ENCODE measurements at places on chromosomes 2 and 18.
A peak's percentile ranks its signal among the peaks of the same experiment; 100 is the strongest.

GRCh38 chr2:208006833-208007232, 18.5 kb downstream of the PLEKHM3 start:
- DNase-seq, result no peak

- no peak for DNase-seq
Measured at GRCh38 chr2:43175876-43176275, 50.5 kb downstream of the ZFP36L2 start.

DNA sequence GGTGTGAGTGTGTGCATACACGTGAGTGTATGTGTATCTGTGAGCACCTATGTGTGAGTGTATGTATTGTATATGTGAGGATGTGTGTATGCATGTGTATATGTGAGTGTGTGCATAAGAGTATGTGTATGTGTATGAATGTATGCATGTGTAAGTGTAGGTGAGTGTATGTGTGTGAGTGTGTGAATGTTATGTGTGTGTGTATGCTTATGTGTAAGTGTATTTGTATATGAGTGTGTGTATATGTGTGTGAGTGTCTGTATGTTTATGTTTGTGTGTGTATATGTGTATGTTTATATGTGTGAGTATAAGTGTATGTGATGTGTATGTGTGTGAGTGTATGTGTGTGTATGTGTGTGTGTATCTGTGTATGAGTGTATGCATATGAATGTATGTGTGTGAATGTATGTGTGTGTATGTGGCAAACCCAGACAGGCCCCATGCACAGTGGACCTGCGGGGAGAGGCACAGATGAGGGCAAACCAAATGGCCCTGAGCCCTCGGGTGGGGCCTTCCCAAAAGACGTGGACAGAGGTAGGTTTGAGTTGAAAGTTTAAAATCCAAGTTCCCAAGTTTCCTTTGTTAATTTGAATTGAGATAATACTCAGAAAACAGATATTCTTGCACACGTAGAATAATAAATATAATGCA, 51.5 kb downstream of the EDAR start:
- DNase-seq, result no peak

DNA sequence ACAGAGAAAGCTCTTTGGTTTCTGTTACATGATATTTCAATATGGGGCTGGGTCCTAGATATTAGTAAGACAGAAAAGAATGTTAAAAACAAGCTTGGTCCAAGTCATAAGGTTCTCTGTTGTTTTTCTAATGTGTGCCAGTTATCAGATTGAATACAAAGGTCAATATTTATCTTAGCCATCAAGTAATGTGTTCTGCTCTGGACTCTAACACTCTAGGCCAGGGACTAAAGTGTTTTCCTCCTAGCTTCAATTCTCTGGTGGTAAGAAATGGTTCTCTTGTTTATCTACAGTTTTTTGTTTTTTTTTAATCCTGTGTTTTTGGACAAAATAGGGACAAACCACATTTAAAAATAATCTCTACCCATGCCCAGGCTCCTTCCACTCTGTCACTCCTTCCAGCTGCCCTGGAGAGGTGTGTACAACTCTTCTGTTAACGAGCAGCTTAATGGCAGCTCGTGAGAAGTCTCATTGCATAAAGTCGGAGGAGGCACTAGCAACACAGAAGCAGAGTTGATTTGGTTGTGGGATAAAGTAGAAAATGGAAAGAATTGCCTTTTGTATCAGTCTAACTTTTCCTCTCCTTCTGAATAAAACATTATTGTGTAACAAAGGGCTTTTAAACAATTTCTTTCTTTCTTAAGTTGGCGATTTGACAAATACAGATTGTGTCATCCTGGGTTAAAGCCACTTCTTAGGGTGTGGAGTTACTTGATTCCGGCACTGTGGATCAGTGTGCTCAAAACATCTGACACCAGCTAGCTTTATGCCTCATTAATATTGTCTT, 8.0 kb upstream of the SESTD1 start:
- no peak for DNase-seq

- DNase-seq, result no peak
Measured at GRCh38 chr2:10876394-10876793, 35.3 kb upstream of the KCNF1 start.

GRCh38 chr2:9535177-9535576, 20.5 kb downstream of the ADAM17 start:
- DNase-seq, result no peak

- no peak for DNase-seq
Measured at GRCh38 chr2:237517163-237517562, 30.1 kb downstream of the MLPH start.

DNA sequence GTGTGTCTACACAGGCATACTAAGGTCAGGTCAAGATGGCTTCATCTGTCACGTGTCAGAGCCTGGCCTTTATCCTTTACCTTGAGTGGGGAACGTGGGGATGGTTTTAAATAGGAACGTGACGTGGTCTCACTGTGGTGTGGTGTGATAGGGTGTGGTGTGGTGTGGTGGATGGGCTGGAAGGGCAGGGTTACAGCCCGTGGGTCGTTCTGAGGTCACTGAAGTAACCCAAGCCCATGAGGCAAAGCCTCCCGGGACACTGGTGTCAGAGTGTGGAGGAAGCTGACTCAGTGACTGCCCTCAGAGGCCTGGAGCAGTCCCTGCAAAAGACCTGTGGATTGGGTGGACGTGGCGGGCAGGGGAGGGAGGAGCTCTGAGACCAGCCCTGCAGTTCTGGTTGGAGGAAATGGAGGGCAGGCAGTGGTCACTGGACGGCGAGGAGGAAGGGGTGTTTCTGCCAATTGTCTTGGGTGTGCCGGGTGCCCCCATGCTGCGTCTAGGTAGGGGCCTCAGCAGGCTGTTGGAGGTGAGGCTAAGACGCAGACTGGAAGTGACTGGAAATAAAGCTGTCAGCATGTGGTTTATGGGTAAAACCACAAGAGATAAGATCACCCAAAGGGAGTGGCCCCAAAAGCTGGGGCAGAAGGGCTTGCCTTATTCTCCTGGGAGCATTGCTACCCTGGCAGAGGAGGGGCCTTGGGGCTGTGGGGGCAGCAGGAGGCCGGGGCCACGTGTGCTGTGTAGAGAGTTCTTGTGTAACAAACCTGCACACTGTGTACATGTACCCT, 84.8 kb downstream of the SH3RF3 start:
- peak; percentile 22 for DNase-seq

DNA sequence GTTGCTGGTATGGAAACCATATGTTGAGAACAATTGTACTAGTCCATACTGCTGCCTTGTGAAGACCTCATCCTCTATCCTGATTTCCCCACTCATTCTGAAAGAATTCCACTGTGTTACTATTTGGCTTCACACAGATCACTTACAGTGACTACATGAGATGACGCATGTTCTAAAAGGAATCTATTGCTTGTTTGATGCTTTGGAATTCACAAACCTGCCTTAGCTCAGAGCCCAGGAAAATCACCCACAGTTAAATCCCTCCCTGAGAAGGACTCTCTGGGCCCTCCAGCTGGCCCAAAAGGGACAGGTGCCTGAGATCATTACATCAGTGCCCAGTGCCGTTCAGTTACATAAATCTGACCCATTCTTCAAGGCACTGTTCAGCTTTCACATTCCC, 45.3 kb downstream of the KLHL29 start:
- DNase-seq, result no peak

GRCh38 chr18:37578886-37579513, 13.4 kb upstream of the CELF4 start:
- no peak for DNase-seq

GRCh38 chr2:164979113-164979512, 23.8 kb upstream of the SLC38A11 start:
- DNase-seq, result no peak

GRCh38 chr2:198756166-198756565, 701.6 kb downstream of the SATB2 start:
- no peak for DNase-seq

GRCh38 chr18:32735781-32736180, 37.0 kb downstream of the KLHL14 start:
- DNase-seq, result no peak

- no peak for DNase-seq
Measured at GRCh38 chr2:96131152-96131812, 7.0 kb downstream of the ASTL start.

DNA sequence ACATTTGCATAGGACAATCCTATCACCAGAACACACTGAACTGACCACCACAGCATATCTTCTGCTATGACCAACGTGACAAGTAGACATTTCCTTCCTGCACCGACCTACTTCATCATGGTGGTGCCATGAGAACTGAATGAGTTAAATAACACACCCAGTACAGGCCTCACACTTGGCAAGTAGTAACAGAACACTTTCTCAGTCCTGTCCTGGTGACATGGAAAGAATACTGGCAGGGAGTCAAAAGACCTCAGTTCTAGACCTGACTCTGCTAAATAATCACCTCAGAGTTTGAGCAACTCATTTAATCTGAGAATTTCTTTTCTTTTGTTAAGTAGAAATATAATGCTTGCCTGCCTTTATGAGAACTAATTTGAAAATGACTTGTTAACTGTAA, 186.3 kb upstream of the SMAD7 start:
- no peak for DNase-seq

DNA sequence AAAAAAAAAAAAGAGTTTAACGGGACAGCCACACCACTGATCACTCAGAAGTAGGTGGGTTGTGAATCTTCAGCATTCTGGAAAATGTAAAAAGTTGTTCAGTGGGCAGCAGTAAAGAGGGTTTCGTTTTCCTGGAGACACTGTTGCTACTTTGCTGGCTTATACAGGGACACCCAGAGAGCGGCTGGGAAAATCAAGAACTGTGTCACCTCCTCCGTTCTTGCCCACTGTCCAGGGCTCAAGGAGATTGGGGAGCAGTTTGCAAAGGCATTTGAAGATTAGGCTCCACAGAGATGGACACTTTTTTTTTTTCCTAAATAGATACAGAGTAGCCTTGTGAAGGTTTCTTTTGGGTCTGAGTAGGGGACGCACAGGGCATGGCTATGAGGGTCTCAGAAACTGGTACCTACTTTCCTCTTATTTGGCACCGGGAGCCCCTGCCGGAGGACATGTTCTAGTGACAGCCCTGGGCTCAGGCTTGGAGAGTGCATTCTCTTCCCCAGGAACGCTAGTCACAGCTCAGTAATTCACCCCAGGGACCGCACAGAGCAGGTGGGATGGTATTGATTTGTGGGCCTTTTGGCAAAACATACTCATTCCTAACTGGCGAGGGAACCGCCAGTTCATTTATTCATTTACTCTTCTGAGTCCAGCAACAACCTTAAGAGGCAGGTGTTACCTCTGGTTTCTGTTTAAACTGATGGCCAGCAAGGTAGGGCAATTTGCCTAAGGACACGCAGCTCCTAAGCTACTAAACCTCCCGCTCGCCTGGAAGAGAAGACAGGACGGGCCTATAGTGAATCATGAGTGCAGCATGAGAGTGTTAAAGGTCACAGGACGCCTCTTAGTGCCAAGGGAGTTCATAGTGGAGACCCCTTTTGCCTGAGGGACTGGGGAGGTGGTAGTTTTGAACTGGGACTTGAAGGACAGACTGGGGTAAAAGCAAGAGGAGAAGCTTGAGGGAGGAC, 53.1 kb downstream of the HPCAL1 start:
- no peak for DNase-seq

DNA sequence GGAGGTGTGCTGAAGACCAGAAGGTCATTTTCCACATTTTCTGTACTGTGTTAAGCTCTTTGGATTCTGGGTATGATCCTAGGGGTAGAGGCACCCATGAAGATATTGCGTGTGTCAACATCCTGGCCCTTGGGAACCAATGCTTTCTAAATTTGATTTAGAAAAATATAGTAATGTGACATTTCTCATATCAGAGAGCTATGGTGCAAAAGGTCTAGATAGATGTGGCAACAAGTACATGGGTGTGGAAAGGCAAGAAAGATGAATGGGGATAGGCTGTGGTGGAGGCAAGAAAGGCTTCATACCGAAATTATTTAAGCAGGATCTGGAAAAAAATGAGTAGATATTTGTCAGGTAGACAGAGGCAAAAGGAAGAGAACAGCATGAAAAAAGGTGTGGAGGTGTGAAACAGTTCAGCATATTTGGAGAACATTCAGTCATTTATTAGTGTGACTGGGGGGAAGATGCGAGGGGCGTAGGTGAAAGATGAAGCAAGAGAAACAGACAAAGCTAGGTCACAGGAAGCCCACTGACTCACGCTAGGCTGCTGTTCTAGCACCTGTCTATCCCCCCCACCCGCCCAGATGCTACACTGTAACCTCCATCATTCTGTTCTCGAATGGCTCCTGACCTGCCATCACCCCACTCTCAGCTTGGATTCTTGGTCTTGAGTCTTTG, 11.7 kb downstream of the DOK1 start:
- DNase-seq, result no peak

- DNase-seq, result no peak
Measured at GRCh38 chr2:28506112-28506910, 10.5 kb downstream of the PLB1 start.

DNA sequence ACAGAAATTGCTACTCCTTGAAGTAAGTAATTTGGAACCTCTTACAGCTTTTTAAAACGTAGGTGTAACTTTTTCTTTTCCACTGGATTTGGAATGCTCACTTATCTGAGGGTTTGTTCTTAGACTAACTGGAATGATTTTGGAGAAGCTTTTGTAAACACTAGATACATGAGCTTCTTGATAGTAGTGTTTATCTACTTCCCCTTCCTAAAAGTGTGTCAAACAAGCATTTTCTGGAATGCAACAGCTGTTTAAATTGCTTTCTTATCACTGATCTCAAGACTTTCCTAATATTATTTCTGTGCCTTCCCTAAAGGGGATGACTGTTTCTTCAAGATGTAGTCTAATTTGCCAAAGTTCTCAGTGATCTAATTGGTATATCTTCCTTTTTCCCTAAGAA, 282.6 kb downstream of the CCDC178 start:
- no peak for DNase-seq

- DNase-seq, result no peak
Measured at GRCh38 chr2:162773352-162773751, 65.2 kb downstream of the KCNH7 start.

DNA sequence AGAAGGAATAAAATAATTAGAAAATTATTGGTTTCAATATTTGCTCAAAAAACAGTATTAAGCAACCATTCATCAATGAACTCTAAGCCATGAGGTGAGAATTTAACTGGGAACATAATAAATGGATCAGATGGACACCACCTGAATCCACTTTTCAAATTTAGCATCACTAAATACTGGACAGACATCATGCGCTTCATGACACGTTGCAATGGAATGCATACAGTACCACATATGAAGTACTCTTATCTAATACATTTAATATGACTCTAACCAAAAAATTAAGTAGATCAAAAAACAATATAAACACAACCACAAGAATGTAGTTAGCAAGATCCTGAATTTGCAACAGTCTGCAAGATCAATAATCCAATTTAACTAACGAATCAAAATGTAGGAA, 76.6 kb downstream of the COBLL1 start:
- DNase-seq, result no peak

DNA sequence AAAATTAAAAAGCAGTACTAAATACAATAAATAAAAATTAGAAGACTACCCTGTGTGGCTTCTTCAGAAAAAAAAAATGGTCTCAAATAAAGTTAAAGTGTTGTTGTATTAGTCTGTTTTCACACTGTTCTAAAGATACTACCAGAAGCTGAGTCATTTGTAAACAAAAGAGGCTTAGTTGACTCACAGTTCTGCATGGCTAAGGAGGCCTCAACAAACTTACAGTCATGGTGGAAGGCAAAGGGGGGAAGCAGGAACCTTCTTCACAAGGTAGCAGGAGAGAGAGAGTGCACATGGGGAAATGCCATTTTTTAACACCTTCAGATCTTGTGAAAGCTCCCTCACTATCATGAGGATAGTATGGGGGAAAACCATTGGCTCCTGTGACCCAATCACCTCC, 612.8 kb downstream of the RNF144A start:
- no peak for DNase-seq

- peak; percentile 77 for DNase-seq
Measured at GRCh38 chr2:27703638-27704341, 40.1 kb downstream of the SLC4A1AP start.

GRCh38 chr2:218383892-218384519, 1.9 kb downstream of the SLC11A1 start:
- DNase-seq, result no peak

- no peak for DNase-seq
Measured at GRCh38 chr18:58770601-58771000, 94.1 kb upstream of the ZNF532 start.

All from activated T-cell treated with anti-CD3 and anti-CD28 coated beads for 1 hour (primary cell).